Fibroblast of upper back skin (primary cell): ENCODE measurements at places on chromosomes 1 and 21.

DNA sequence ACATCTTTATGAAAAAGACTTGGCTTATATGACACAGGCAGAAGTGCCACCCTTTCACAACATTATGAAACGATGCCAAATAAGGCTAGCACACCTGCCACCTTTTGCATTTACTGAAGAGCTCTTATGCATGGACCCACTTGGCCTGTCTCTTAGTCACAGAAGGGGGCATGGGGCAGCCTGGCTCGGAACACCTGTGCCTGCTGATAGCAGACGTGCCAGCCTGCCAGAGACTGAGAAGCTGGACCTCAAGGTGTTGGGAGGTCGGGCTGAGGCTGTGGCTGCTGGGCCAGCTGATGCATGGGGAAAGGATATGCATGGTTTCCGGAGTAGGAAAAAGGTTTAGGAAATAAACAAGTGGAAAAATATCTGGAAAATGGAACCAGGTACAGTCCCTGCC lies 21.5 kb downstream of the RCAN1 start:
- no peak for DNase-seq

GRCh38 chr1:36609241-36610027 lies 126.7 kb upstream of the CSF3R start:
- DNase-seq: peak; percentile 16

GRCh38 chr1:65527190-65527589 lies 106.7 kb downstream of the LEPR start:
- peak; percentile 53 for DNase-seq

DNA sequence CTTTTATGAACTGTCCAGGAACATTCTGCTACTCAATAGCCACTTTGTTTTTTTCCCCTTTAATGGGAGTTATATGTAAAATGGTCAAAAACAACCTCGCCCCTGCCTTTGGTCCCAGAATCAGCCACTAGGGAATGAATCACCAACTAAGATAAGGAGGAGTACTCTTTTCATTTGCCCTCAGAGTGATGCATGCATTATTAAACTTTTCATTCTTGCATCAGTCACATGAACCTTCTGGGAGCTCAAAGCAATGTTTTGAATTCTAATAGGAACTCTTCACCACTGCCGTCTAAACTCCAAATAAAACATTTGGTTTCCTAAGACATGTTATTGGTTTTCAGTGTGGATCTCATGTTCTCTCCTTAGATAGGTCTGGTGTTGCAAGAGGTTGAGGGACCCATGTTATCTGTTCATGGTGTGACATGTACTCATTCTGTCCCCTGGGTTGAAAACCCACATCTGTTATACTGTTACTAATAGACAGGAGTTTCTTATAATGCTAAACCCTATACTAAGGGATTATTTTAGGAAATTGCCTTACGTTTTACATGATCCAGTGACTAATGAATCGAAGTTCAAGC lies 17.8 kb upstream of the HSD17B7 start:
- peak; percentile 22 for DNase-seq

GRCh38 chr1:16112596-16113555 lies 39.4 kb upstream of the FAM131C start:
- peak; percentile 62 for DNase-seq

DNA sequence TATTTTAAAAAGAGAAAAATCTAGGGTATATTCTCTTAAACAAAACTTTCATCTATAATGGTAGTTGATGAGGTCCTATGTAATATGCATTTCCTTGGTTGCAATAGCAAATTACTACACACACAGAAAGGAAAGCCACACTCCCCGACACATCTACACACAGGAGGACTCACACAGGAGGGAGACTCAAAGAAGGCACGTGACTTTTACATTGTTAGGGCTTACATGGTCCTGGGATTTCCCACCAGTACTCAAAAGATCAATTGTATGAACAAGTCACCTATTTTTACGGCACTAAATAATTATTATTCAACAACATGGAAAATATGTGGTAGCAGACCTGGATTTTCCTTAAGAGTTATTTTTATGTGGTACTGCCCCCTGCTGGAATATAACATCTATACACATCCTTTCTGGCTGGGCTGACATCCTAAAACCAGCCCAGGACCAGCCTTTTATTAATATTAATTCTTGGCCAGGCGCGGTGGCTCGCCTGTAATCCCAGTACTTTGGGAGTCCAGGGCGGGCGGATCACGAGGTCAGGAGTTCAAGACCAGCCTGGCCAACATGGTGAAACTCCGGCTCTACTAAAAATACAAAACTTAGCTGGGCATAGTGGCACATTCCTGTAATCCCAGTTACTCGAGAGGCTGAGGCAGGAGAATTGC lies 33.9 kb upstream of the LGALS8 start:
- peak; percentile 47 for DNase-seq

DNA sequence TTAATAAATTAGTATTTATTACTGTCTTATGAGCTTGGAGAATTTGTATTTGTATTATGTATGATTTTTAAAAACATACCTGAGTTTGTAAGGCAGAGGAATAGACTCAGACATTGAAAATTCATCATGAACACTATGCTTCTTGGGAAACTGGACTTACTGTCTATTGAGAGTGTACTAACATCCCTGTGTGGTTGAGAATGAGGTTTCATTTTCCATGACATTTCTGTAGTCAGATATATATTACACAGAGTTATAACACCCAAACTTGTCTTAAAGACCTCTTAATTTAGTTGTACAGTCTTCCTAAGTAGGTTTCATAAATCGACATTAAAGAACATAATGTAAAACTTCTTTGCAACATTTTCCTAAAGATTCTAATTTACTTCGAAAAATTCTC lies 30.0 kb downstream of the PPP2R5A start:
- DNase-seq: no peak

- no peak for DNase-seq
Observed at GRCh38 chr1:200228081-200228480, 181.8 kb downstream of the ZNF281 start.

DNA sequence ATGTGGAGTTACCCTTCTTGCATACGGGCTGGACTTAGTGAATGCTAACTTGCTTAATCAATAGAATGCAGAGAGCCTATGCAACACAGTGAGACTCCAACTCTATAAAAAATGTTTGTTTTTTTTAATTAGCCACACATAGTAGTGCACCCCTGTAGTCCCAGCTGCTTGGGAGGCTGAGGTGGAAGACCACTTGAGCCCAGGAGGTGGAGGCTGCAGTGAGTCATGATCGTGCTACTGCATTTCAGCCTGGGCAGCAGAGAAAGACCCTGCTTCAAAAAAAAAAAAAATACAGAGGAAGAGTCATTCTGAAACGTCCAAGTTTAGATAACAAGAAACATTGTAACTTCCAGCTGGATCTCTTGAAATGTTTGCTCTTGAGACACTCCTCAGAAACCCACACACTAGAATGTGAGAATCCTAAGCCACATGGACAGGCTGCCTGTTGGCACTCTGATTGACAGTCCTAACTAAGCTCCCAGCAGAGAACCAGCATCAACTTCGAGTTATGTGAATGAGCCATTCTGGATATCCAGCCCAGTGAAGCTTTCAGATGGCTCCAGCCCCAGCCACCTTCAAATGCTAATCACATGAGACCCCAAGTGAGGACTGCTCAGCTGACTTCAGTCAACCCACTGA lies 20.0 kb upstream of the CAP1 start:
- no peak for DNase-seq

DNA sequence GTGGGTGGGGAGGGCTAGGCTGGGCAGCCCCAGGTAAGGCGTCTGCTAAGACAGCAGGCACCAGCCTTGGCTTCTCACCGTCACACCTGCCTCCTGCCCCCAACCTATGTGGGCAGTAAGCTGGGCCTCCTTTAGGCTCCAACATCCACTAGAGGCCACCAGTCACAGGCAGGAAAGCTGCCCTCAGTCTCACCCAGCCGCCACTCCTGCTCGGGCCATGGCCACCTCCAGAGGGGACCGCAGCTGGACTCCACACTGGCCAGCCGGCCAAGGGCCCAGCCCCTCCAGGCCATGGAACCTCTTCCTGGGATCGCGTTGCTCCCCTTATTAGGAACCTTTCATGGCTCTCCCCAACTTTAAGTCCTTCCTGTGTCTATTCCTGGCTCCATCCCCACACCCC lies 74.5 kb downstream of the MRPL37 start:
- DNase-seq: no peak

GRCh38 chr1:117577191-117577885 lies 28.5 kb upstream of the TENT5C start:
- DNase-seq: no peak
